ENCODE measurements at places on chromosomes 11 and 22.

DNA sequence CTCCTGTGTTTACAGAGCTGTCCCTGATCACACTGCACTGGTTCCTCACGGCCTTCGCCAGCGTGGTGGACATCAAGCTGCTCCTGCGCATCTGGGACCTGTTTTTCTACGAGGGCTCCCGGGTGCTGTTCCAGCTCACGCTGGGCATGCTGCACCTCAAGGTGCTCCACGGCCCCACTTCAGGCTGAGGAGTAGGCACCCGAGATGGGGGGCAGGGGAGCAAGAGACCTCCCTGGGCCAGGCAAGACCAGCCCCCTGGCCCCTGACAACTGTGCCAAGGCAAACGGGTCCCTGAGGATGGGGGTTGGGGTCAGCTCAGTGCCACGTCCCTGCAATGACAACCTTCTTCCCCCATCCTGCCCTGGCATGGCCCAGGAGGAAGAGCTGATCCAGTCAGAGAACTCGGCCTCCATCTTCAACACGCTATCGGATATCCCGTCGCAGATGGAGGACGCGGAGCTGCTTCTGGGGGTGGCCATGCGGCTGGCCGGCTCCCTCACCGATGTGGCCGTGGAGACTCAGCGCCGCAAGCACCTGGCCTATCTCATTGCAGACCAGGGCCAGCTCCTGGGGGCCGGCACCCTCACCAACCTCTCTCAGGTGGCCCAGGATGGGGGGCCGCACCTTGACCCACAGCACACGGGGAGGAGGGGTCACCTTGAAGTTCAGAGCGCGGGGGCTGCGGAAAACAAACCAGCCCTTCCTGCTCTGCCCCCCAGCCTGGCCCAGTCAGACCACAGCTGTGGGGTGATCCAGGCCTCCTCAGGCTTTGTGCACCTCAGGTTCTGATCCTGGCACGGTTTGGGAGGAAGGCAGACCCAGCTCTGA, 35.9 kb downstream of the SGSM3 start:
- DNase-seq: no peak

DNA sequence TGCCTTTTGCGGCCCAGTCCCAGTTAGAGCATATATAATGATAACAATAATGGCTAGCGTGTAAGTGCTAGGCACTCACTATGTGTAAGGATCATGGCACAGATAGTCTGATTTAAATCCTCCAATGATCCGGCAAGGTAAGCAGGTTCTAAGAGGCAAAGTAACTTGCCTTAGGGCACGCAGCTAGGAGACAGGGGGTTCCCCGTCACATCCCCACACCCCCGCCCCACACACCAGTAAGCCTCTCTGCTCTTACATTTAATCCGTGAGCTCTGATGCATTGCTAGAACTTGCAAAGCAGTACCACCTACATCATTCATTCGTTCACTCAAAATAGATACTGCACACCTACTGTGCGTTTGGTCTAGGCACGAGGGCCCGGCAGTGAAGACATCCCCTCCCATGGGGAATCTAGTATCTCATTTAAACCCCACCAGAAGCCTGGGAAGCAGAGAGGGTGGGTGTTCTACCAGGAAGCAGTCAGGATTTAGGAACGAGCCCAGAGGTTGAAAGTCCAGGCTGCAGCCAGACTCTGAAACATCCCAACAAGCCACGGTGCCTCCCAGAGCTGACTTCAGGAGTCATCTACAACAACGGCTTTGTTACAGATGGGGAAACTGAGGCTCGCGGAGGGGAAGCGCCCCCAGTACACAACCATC, 20.6 kb downstream of the TMPRSS6 start:
- no peak for DNase-seq

DNA sequence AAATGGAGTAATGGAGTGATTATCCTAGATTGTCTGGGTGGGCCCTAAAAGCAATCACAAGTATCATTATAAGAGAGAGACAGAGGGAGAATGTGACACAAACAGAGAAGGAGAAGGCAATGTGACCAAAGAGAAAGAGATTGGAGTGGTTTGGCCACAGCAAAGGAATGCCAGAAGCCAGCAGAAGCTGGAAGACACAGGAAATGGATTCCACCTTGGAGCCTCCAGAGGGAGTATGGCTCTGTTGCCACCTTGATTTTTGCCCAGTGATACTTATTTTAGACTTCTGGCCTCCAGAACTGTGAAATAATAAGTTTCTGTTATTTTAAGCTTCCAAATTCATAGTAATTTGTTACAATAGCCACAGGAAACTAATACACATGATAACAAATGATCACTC, 36.8 kb upstream of the OR5P2 start:
- no peak for DNase-seq

DNA sequence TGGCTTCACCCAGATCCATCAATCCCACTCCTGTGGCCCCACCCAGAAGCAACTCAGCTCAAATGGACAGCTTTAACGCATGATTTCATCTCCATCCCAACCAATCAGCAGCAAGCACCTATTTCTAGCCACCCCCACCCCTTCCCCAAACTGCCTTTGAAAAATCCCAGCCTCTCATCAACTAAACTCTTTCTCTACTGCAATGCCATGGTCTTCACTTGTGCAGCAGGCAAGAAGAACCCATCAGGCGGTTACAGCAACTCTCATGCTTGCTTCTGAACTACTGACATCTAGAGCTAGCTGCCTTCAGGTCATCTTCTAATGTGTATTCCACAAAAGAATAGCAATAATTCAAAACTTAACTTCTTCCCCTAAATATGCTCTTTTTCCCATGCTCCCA, 42.1 kb upstream of the STK33 start:
- DNase-seq: no peak

DNA sequence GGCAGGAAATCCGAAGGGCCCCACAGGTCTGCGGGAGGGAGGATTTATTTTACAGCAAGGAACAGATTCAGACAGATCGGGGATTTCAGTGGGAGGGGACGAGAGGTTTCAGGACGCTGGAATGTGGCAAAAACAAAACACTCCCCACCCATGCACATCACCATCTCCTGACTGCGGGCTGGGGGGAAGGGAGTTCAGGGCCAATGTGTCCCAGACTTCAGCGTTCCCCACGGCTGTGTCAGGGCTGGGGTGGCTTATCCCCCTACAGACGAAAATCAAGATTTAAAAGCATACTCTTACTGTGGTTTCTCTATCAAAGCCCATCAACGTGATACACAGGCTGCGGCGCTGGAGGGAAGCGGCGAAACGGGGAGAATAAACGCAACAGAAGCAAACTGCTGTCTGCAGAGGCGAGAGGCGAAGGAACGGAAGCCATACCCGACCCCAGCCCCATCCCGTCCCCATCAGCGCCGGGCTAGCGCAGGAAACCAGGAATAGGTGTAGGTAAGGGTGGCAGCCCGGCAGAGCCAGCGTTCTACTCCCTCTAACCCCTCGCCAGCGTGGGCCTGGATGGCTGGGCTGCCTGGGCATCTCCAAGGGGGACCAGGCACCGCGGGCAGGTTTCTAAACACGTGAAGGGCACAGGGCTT, 2.7 kb downstream of the TENM4 start:
- DNase-seq: no peak

GRCh38 chr11:2816523-2816922, 69.1 kb downstream of the CDKN1C start:
- DNase-seq: no peak

- no peak for DNase-seq
These were observed 10.0 kb downstream of the MS4A2 start for GRCh38 chr11:60098508-60098907.

GRCh38 chr11:119641983-119642745, 86.8 kb downstream of the NECTIN1 start:
- DNase-seq: no peak

DNA sequence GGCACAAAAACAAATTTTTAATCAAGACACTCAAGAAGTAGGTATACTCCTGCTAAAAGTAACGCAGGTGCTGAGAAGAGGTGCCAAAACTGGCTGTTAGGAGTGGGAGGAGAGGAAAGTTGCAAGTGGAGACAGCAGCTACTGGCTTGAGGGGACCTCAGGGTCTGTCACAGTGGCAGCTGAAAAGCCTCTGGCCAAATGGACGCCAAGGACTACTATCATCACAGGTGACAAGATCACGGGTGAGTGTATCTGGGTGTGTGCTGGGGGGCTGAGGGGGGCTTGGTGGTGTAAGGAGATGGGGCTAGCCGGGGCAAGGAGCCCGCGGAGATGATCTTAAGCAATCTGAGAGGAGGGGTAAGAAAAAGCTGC, 687 bp downstream of the ZNF202 start:
- no peak for DNase-seq

GRCh38 chr22:47568700-47569099, 806.2 kb downstream of the TBC1D22A start:
- DNase-seq: no peak

DNA sequence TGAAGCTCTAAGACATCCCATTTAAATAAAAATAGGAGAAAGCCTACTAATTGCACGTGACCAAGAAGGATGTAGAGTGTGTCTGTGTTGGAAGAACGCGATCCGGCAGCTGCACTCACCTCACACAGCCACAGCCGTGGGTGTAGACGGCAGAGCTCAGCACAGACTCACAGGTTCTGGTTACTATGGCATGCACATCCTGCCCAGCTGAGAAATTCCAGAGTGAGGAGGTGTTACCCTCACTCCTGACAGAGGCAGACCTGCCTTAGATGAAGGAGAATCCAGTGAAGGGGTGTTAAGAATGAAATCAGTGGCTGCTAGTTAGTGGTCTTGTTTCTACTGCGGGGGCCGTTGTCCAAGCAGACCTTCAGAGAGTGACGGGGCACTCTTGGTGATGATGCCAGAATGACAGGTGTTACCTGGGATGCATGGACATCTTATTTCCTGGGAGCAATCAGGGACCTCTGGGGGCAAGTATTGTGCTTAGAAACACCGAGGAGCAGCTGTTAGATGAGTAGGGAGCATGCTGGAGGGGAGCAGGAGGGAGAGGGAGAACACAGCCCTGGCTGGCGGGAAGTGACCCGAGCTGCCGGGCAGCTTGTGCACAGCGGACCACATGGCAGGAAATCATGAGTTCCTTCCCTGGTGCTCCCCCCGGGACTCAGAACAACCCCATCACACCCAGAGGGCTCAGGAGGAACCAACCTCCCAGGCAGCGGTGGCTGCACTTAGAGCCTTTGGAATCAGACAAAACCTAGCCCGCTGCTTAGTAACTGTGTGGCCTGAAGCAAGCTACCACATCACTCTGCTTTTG, 12.3 kb downstream of the KCNJ5 start:
- DNase-seq: no peak

GRCh38 chr11:60165538-60165937, 17.3 kb downstream of the MS4A6A start:
- DNase-seq: no peak

GRCh38 chr11:109241988-109242536, 179.9 kb upstream of the C11orf87 start:
- no peak for DNase-seq

DNA sequence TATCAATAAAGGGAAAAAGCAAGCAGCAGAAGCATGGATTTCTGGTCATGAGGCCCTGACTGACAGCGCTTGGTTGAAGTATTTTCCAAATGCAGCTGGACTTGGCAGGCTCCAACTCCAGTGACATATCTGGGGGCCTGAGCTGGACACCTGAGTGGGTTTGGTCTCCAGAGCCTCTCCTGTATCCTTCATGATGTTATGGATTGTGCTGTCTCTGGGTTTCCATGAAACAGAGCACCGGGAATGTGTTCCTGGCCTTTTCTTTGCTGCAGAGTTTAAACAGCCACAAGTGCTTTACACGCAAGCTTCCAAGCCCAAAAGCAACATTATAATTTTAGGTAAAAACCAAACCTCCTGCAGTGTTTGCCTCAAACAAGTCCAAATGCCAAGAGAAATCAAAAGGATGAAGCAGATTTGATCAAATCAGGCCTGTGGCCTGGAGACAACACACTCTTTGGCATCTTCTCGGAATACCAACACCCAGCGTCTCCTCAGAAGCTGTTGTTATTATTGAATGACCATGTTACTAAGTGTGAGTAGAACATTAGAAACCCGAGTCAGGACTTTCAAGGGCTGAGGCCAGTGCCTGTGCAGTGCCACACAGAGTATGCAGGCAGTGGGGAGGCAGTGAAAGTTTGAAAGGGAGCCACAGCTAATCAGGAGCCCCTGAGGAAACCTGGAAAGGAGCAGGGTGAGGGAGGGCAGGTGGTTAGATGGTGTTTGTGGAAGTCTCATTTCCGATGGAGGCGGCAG, 42.0 kb downstream of the ME3 start:
- no peak for DNase-seq

- peak; percentile 49 for DNase-seq
These were observed 96.5 kb downstream of the CWC15 start for GRCh38 chr11:94876645-94877442.

- no peak for DNase-seq
These were observed 10.1 kb upstream of the DCPS start for GRCh38 chr11:126293726-126294125.

DNA sequence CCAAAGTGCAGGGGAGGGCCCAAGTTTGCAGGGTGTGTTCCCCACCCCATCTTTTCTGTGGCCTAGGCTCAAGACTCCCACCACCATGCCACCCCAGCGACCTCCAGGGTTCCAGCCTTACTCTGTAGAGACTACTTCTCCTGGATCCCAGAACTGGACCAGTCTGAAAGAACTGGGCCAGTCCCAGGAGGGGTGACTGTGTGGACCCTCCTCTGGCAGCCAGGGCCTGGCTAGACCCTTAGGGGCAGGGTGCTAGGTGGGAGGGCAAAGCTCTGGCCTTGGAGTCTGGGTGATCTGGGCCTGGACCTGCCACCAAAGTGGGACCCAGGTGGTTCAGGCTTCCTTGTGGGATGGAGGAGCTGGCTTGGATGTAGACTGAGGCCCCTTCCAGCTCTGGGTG, 41.8 kb upstream of the ACCSL start:
- DNase-seq: no peak

- no peak for DNase-seq
These were observed 73.0 kb downstream of the OSBP2 start for GRCh38 chr22:30767661-30768060.

DNA sequence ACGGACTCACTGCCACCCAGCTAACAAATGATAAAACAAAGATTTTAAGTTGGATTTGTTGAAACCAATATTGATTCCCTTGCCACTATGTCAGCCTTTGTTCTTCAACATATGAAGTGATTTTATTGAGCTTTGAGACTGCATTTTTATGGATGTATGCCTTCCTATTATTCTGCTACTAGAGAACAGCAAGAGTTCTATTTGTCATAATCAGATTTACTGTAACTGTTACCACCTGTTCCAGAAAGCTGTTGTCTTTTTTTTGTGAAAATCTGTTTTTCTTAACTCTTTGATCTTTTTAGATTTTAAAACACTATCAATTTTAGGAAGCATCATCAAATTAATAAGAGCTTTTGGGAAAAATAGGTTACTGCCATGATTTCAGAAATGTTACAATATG, 114.4 kb downstream of the MUC15 start:
- no peak for DNase-seq

- DNase-seq: no peak
These were observed 1.6 kb downstream of the MMP27 start for GRCh38 chr11:102703826-102704493.

Measured in stimulated activated CD4-positive, alpha-beta T cell treated with anti-CD3 and anti-CD28 coated beads, Interleukin-12 subunit alpha, Interleukin-12 subunit beta, amount 100 ng/mL, for 48 hours (primary cell).